ENCODE measurements at places on chromosomes 5 and 9. TPM values are rescaled to one million over a fixed set of nuclear protein-coding genes. Genes with fewer than 3 reads are reported as not detected.

Gene TMEM38B
- total RNA-seq: 14.4 TPM

Gene RAD50
- total RNA-seq: 30.7 TPM

Gene PCDHB11
- total RNA-seq: 0.11 TPM

Gene ANKRD31
- total RNA-seq: 0.08 TPM

Gene NMUR2
- 0.13 TPM for total RNA-seq

Gene DPM2
- 41.9 TPM for total RNA-seq

Gene C1QTNF2
- total RNA-seq: 0.16 TPM

Measured in A549 treated with GW870086 at 1 μM for 4 hours (cell line).